ENCODE measurements at places on chromosomes 11 and 22. TPM values are rescaled to one million over a fixed set of nuclear protein-coding genes. Genes with fewer than 3 reads are reported as not detected.

- DNase-seq, result no peak
Measured at GRCh38 chr11:64531906-64532312, 59.1 kb upstream of the SLC22A12 start.

DNA sequence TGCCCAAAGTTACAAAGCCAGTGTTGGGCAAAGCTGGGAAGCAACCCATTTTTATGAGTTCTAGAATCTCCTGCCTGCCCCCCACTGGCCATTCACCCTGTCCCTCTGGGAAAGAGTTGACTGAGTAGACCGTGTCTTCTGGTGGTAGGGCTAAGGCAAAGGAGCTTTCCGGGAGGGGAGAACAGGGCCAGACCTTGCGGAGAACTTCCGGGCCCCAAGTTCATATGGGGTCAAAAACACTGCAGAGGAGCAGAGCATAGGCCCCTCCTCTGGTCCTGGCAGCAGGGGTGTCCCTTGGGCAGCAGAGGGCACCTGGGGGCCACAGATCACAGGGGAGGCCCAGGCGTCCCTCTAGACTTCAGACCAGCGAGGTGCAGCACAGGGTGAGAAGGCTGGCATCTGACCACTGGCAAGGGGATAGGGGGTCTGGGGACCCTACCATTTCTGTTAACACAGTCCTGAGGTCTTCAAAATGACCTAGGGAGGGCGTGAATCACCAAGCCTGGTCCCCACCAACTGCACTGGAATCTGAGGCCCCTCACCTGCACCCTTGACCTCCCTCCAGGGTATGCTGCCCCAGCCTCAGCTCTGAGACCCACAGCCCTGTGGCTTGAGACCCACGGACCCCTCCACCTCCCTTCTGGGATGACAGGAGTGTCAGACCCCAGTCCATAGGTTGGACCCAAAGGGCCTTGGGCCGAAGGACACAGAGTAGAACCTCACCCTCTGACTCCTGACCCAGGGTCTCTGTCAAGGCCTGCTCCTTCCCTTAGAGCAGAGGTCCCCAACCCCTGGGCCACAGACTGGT, 1.3 kb upstream of the ARAP1 start:
- no peak for DNase-seq

DNA sequence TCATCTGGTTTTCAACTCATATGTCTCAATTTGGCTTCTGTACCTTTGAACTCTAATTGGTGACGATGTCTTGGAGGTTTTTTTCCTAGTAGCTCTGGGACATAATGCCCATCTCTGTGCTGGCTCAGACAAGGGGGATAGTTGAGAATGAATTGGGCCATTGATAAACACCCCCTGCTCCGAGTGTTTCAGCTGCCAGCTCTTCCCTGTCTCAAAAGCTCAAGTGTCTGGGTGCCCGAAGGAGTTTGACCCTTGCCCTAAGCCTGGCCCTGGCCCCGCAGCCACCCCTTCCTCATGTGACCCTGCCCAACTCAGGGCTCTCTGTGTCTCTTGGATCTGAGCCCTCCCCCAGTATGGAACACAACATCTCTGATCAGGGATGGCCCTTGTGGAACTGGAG, 3.0 kb downstream of the INSC start:
- DNase-seq, result no peak

DNA sequence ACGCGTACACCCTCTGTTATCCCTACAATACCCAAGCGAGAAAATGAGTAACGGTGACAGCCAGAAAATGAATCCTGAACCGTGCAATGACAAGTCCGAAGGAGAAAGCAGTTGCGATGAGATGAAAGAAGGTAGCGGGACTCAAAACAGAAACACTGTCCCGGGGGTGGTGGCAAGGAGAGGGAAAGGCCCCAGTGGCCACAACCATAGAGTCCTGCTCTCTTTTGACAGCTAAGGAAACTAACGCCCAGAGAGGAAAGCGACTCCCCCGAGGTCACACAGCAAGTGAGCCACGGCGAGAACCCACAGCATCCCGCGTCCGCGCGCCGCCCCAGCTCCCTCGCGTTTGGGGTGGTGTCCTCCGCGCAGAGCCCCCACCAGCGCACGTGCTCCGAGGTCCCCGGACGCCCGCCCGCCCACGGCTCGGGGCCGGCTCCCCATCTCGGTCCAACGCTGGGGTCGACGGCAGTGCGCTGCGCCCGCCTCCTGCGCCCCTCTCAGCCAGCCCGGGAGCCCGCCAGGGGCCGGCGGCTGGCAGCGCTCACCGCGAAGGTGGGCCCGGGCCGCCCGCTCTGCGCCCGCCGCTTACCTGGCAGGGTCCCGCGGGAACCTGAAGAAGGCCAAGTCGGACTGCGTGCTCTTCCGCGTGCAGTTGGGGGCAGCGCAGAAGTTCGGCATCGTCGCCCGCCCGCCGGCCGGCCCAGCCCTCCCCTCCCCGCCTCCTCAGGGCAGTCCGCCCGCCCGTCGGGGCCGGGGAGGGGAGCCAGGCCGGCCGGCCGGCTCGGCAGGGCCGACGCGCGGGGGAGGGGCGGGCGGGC, 564 bp downstream of the THAP12 start:
- no peak for DNase-seq

DNA sequence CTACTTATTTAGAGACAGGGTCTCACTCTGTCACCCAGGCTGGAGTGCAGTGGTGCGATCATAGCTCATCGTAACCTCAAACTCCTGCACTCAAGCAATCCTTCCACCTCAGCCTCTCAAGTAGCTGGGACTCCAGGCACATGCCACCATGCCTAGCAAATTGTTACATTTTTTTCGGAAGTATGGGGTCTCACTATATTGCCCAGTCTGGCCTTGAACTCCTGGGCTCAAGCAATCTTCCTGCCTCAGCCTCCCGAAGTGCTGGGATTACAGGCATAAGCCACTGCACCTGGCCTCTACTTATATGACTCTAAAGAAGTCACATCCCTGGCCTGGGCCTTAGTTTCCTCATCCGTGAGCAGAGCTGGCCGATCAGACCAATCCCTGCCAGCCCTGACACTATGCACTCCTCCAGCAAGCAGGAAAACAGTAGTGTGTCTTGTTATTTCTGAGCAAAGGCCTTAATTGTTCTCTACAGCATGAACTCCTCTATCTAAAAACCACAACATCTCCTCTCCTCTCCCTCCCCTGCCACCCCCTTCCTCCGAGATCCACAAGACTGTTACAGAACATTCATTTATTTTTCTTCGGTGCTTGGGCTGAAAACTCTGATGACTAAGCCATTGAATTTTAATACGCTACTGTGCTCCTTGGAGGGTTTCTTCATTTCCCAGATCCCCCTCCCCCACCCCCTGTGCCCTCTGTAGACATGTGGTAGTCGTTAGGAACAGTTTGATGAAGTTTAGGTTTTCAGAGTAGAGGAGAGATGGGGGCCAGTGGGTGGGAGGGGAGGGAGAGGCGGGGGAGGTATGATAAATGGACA, 91.5 kb downstream of the ABTB2 start:
- no peak for DNase-seq

DNA sequence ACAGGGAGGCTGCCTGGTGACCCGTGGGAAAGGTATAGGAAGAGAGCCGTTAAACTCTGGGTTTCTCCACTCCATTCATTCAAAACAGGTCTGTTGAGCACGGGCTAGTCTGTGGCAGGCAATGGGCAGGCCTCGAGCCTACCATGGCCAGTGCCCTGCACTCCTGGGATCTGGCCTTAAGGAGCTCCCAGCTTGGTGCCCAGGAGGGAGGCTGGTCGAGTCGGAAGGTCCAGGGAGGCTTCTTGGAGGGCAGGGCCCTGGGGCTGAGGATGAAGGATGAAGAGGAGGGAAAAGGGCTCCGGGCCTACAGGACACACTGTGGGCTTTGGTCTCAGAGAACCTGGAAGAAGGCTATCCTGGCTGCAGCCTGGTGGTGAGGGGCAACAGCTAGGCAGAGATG, 41.9 kb upstream of the MN1 start:
- no peak for DNase-seq

GRCh38 chr11:92259861-92260260, 35.2 kb downstream of the FAT3 start:
- no peak for DNase-seq

DNA sequence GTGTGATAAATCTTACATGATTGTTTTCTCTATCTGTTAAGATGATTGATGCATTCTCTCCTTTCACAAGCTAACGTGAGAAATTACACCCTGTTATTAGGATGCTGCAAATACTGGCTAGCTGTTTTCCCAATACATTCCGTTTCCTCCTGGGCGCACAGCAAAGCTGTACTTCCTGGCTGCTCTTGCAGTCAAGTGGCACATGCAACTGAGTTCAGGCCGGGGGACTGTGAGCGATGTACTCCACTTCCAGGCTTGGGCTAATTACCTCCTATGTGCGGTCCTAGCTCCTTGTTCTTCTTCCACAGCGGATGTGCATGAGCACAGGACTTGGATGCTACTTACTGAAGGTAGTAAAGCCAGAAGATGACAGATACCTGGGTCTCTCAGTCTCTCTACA, 234.9 kb upstream of the SESN3 start:
- DNase-seq, result peak; percentile 9

GRCh38 chr11:102518296-102519094, 12.1 kb downstream of the MMP7 start:
- DNase-seq, result no peak

Gene PPP1CA
- total RNA-seq, result 249 TPM

GRCh38 chr22:37343348-37343747, 61.0 kb downstream of the CYTH4 start:
- no peak for DNase-seq

Gene SYCE3
- not detected for total RNA-seq

- DNase-seq, result peak; percentile 73
Measured at GRCh38 chr11:107799218-107799859, 59.2 kb downstream of the SLC35F2 start.

DNA sequence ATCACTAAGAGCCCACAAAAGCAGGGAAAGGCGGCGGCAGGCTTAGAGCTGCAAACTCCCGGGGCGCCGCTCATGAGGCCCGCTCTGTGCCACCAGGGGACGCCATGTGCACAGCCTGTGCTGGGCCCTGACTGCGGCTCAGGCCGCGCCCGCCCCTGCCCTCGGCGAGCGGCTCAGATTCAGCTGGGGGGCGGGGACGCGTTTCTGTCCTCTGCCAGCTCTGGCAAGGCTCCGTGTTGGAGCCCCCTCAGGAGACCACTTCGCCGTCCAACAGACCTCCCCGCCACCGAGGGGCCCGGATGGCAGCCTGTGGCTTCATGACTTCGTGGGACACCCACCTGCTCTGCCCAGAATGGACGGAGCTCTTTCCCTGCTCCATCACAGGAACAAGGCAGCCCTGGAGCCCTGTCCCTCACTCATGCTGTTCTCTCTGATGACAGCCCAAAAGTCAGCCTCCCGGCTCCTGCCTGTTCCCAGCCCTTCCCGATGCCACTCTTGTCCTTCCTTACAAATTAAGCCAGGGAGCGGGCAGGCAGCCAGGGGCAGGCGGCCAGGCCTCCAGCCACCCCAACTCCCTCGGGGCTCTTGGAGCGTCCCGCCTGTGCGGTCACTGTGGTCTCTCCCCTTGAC, 69.1 kb downstream of the NAT10 start:
- DNase-seq, result peak; percentile 89

Gene APBB1
- total RNA-seq, result 43.6 TPM

- no peak for DNase-seq
Measured at GRCh38 chr22:43862074-43862881, at the start of gene SULT4A1. SULT4A1 (minus strand) TSS chr22:43862513; CDS start chr22:43862382, 131 bp downstream.

- no peak for DNase-seq
Measured at GRCh38 chr11:202490-202889, 4.7 kb downstream of the BET1L start.

Gene KRTAP5-7
- not detected for total RNA-seq

DNA sequence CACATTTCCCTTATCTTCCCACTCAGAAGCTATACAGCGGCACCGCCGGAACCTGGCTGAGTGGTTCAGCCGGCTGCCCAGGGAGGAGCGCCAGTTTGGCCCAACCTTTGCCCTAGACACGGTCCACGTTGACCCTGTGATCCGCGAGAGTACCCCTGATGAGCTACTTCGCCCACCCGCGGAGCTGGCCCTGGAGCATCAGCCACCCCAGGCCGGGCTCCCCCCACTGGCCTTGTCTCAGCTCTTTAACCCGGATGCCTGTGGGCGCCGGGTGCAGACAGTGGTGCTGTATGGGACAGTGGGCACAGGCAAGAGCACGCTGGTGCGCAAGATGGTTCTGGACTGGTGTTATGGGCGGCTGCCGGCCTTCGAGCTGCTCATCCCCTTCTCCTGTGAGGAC, 4.9 kb downstream of the NLRX1 start:
- no peak for DNase-seq

- DNase-seq, result no peak
Measured at GRCh38 chr11:130241713-130242112, 73.0 kb downstream of the ZBTB44 start.

- DNase-seq, result no peak
Measured at GRCh38 chr22:26565181-26565580, 24.8 kb downstream of the TPST2 start.

Gene OR6A2
- 0.51 TPM for total RNA-seq

DNA sequence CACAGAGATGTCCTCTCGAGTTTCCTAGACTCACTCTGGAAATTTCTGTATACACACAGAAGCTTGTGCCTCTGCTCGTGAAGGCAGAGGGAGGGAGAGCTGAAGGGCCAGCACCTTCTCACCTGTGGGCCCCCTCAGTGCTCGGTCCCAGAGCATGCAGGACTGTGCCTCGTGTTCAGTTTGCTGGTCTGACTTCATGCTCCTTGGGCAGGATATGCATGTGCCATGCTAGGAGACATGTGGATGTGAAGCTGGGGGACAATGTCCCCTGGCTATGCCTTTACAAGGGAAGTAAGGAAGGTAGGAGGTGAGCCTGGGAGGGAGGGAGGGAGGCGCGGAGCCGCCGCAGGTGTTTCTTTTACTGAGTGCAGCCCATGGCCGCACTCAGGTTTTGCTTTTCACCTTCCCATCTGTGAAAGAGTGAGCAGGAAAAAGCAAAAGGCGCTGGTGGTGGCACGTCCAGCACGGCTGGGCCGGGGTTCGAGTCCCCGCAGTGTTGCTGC, 22.6 kb downstream of the NEAT1 start:
- no peak for DNase-seq

Gene OR8A1
- 0.46 TPM for total RNA-seq

GRCh38 chr11:111539426-111540113, 950 bp upstream of the LAYN start:
- DNase-seq, result no peak

Gene TNNI2
- not detected for total RNA-seq

Gene C11orf21
- 0.13 TPM for total RNA-seq

Data from endothelial cell (in vitro differentiated cells).